Stimulated activated naive B cell treated with anti-CD40 and anti-IgM and Interleukin-4, amounts not matched to agents 10 μg/mL and 1 μg/mL and 100 μg/mL, for 72 hours (primary cell): ENCODE measurements at places on chromosomes 2 and 18.
A peak's percentile ranks its signal among the peaks of the same experiment; 100 is the strongest.

- DNase-seq: peak; percentile 71
Observed at GRCh38 chr2:69306822-69307578, 80.0 kb downstream of the GFPT1 start.

- DNase-seq: no peak
Observed at GRCh38 chr2:60569680-60570111, 16.2 kb upstream of the BCL11A start.

GRCh38 chr2:113888641-113889470 lies 1.0 kb upstream of the ACTR3 start:
- DNase-seq: no peak

- DNase-seq: no peak
Observed at GRCh38 chr18:32879497-32879896, 106.7 kb upstream of the KLHL14 start.

DNA sequence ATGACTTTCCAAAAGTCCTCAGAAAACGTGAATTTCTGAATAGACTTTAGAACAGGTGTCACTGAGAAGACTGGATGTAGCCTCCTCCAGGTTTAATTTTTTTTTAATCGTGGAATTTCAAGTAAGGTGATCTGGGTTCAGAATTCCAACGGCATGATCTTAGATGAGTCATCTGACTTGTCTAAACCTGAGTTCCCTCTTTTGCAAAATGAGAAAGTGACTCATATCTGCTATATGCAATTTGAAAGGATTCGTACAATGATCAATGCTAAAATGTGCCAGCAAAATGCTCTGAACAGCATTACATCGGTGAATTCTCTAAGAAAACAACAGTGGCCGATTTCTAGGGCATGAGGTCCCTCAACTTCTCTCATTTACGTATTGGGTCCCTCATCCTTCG lies 69.1 kb upstream of the ZNF516 start:
- no peak for DNase-seq

- no peak for DNase-seq
Observed at GRCh38 chr18:10563886-10564285, 38.1 kb downstream of the NAPG start.

- DNase-seq: no peak
Observed at GRCh38 chr2:18741895-18742732, 152.7 kb upstream of the NT5C1B start.

DNA sequence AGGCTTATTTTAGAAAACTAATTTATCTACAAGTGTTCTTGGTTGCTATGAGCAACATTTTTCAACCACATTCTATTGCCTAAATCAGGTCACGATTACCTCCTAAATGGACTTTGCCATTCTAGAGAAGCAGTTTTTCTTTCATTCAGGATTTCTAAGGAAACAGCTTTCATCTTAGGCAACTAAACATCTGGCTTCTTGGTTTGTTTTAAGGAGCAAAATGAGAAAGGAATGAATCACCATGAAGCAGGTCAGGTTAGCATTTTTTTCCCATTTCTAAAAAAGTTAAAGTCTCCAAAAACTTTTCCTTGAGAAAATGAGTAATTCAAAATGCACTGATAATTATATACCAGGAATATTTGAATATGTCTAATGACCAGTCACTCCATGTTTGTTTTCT lies 114.8 kb downstream of the GAREM1 start:
- DNase-seq: no peak

GRCh38 chr18:63664571-63664970 lies 2.9 kb upstream of the SERPINB3 start:
- no peak for DNase-seq

DNA sequence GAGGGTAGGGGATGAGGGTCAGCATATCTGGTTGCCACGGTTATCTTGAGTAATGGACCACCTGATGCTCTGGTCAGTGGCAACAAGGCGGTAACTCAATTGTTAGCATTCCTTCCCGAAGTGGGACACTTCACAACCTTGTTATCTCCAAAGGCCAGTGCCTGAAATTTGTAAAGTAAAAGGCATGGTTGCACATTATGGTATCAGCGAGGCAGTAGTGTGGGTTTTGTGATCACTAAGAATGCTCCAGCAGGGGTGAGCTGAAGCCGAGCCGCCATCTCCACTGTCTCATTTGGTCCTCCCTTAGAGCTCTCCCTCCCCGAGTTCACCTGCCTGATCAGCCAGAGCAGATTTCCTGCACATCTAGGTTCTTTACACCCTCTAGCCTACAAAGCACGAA lies 50.5 kb upstream of the LGALSL start:
- DNase-seq: no peak

GRCh38 chr18:58615140-58616132 lies 13.5 kb downstream of the ALPK2 start:
- DNase-seq: peak; percentile 29

DNA sequence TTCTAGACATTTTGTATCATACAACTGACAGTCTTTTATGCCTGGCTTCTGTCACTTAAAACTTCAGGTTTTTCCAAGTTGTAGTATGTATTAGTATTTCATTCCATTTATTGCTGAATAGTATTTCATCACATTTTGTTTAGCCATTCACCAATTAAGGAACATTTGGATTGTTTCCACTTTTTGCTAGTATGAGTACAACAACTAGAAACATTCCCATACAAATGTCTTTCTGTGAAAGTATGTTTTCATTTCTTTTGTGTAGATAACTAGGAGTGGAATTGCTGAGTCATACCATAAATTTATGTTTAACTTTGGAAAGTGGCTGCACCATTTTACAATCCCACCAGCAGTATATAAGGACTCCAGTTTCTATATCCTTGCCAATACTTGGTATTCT lies 135.9 kb downstream of the ATAD2B start:
- DNase-seq: no peak

DNA sequence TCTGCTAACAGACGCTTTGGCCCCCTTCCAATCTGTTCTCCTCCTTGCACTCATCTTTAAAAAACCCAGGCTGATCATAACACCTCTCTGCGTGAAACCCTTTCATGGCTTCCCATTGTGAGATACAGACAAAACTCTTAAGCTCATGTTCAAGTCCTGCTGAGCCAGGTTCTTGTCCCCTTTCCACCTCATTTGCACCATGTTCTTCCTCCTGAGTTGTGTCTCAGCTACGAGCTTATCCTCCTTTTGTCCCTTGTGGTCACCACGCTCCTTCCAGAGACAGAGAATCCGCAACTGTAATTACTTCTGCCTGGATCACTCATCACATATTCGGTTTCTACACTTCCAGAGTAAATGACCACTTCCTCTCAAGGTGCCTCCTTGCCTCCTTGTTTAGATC lies 238.8 kb downstream of the ACTR3 start:
- no peak for DNase-seq

- DNase-seq: peak; percentile 65
Observed at GRCh38 chr2:97806738-97807618, 93.6 kb downstream of the ZAP70 start.

GRCh38 chr2:190410166-190410565 lies 2.0 kb downstream of the MFSD6 start:
- DNase-seq: no peak

GRCh38 chr2:47038656-47039488 lies 116.2 kb downstream of the STPG4 start:
- peak; percentile 42 for DNase-seq

GRCh38 chr2:128502200-128502599 lies 183.5 kb upstream of the HS6ST1 start:
- DNase-seq: no peak

DNA sequence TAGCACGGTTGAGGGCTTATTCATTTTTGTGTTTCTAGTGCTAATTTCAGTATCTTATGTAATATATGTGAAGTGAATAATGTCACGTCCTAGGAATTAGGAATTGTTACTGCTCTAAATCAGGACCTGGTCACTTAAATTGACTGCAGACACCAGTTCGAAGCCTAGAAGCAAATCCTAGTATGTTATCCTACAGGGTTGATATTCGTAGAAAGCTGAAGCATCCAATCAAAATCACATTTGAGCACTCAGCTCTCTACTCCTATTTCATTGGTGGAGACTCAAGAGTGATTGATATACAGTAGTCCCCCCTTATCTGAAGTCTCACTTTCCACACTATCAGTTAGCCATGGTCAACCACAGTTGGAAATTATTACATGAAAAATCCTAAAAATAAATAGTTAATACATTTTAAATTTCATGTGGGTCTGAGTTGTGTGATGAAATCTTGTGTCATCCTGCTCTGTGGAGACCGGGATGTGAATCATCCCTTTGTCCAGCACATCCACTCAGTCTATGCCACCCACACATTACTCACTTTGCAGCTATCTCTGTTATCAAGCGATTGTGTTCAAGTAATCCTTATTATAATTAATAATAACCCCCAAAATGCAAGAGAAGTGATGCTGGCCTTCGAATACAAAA lies 35.2 kb upstream of the SCN9A start:
- no peak for DNase-seq

DNA sequence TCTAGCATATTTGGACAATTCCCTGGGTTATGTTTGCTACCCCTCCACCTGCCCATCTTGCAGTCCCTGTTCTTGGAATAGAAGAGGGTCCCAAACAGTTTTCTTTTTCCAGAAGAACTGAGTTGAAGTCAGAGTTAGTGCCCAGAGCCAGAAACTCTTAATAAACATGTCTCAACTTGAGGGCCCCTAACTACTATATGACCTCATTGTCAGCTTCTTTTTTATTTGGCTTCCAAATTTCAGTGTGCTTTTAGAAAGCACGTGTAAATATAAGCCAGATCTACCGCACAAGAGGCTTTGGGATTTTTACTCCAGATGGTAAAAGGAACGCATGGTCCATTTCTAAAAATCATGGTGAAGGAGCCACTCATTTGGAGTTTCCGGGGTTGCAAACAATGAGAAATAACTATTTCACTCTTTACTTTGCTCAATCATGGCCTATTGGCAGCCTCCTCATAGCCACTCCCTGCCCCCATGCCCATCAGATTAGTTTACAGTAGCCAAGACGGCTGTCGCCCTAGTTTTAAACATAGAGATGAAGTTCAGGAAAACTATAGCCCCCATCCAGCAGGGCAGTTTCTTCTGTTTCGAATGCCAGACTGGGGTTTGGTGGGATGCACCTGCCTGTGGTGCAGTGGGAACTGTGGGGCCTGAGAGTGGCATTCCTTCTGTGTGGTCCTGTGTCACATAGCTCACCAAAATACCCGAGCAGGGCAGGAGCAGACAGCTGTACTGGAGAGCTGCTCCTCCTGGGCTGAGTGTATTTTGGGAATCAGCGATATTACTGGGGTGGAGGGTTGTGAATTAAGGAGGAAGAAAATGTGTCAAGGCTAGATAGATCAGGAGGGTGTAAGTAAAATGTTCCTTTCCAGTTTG lies 1.7 kb downstream of the MAPRE3 start:
- no peak for DNase-seq

DNA sequence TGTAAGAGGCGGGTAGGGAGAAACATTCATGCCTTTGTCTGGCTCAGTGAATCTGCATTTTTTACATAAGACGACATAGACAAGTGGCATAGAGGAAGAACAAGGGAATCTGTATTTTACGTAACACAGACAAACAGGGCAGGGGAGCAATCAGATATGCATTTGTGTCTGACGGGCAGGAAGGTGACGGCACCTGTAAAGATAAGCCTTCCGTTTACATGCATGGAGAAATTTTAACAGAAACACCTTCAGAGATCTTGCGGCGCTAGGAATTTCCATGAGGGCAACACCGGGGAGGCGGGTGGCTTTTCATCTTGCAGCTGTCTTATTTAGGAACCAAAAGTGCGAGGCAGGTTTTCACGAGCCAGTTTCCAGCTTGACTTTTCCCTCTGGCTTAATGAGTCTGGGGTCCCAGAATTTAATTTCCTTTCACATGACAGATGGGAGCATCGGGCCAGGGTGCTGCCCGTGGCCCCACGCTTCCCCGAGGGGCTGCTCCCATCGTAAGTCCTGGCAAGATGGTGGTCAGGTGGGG lies 42.6 kb downstream of the RTP5 start:
- DNase-seq: no peak

DNA sequence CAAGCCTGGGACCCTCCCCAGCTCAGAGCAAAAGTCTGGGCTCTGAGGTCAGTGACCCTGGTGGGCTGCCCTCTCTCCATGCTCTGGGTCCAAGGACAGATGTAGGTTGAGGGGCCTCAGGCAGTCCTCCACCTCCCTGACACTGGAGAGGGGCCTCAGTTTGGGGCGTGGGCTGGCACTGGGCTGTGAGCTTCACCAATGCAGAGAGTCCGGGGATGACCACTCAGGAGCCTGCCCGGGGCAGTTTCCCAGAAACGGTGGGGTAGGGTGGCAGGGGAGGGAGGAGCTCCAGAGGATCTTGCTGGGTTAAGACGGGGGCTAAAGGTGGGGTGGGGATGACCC lies 40.5 kb upstream of the SMAD7 start:
- no peak for DNase-seq

- no peak for DNase-seq
Observed at GRCh38 chr2:37630301-37630700, 41.1 kb downstream of the CDC42EP3 start.

DNA sequence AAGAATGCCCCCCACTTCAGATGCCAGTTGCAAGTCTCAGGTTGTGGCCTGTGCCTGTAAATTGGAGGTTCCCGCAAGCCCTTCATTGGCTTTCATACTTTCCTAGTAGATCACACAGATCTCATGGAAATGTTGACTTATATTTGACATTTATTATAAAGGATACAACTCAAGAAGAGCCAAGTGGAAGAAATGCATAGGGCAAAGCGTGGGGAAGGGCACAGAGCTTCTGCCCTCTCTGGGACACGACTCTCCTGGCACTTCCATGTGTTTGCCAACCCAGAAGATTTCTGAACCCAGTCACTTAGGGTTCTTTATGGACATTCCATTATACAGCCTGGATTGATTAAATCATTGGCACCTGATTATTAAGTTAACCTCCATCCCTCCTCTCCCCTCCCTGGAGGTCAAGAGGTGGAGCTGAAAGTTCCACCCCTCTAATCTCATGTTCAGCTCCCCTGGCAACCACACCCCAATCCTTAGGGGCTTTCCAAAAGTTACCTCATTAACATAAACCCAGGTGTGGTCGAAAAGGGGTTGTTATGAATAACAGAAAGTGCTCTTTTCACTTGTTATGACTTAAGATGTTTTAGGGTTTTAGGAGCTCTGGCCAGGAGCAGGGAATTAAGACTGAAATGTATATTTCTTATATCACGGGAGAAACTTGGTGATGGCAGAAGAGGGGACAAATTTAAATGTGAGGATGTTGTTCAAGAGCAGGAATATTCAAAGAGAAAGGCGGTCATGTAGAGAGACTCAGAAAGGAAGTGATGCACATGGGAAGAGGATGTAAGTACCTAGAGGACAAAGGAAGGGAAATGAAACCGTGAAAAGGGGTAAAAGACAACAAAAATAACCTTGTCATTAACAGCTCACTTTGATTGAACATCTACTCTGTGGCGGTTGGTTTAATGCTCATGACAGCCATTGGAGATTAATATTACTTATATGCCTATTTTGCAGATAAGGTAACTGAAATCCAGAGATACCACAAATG lies 31.8 kb downstream of the SP100 start:
- DNase-seq: peak; percentile 73

- DNase-seq: no peak
Observed at GRCh38 chr18:45551142-45551815, 64.0 kb upstream of the SLC14A2 start.

DNA sequence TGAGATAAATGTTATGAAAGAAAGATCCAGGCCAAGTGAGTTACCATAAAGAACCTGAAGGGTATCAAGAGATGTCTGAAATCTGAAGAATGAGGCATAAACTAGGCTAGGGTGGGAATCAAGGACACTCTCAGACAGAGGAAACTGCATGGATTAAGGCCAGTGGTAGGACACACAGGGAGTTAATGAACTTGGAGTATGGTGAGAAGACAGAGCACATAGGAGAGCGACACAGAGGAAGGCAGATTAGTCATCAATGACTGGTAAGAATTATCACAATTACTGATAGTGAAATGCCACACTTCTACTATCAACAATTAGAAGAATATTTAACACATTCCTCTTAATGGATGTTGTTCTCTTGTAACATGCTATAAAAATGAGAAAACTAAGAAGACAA lies 76.9 kb downstream of the TTC21B start:
- no peak for DNase-seq
